ENCODE measurements at places on chromosomes 3 and 15.

GRCh38 chr15:86295511-86295910 is 215.8 kb downstream of the AGBL1 start:
- DNase-seq: no peak

GRCh38 chr15:25106209-25106608 is 151.4 kb downstream of the SNRPN start:
- no peak for DNase-seq

GRCh38 chr3:183797996-183798395 is 27.4 kb downstream of the MAP6D1 start:
- no peak for DNase-seq

DNA sequence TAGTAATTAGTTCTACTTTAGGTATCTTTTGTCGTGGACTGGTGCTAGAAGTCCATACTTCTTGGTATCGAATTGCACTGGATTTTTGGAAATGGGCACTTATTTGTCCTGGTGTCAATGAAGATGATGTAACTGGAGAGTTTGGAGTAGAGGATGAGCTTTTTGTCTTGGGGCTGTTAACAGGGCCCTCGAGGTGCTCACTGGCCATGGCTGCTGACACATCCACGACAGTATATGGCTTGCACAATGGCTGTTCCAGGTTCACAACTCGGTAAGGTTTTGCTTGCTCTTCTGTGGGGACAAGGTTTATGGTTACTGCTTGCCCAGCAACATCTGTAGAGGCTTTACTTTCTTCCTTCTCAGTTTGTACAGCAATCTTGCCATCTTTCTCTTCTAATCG is 109.4 kb upstream of the TSPAN3 start:
- DNase-seq: no peak

DNA sequence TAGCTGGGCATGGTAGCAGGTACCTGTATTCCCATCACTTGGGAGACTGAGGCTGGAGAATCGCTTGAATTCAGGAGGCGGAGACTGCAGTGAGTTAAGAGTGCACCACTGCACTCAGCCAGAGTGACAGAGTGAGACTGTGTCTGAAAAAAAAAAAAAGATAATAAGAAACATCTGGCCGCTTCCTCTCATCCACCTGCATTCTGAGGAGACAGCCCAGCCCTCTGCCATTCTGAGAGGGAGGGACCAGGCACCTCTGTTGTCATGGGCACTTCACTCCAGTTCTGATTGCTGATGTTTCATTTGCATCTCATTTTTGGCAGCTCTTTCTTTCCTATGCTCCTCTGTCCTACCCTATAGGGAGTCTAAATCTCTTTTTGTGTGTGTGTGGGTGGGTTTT is 36.4 kb upstream of the GSK3B start:
- DNase-seq: no peak

- no peak for DNase-seq
Measured at GRCh38 chr3:13338231-13338630, 81.9 kb downstream of the NUP210 start.

DNA sequence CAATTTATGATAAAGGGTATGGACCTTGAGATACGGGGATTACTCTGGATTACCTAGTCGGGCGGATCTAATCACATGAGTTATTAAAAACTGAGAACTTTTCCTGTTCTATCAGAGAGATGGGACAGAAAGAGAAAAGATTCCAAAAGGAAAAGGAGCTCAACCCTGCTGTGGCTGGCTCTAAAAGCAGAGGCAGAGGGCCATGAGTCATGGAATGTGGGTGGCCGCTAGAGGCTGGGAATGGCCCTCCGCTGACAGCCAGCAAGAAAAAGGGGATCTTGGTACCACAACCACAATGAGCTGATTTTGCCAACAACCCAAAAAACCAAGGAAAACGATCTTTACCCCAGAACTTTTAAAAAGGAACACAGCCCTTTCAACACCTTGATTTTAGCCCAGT is 210.0 kb downstream of the MAGI1 start:
- no peak for DNase-seq

DNA sequence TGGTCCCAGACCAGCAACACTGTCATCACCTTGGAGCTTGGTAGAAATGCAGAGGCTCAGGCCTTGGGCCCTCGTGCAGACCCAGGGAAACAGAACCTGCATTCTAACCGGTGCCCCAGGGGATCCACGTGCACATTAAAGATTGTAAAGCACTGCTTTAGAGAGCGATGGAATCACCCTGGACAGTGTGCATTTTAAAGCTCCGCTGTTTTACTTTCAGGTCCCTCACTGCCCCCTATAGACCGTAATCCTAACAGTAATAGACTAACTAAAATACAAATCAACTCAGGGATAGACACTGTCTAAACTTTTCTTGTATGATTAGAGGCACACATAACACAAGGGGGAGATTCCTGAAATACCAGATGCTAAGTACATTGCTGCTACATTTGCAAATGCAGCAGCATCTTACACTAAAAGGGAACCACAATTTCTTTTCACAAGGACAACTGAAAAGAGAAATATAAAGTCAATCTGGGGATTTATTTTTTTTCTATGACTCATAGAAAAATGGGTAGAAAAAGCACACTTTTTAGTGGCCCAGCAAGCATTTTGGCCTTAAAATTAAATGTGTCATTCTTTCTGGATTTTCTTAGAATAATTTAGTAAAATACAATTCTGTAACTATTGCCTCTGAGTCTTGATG is 10.5 kb upstream of the SH3GL3 start:
- no peak for DNase-seq

GRCh38 chr3:48711727-48712126 is 5.3 kb downstream of the IP6K2 start:
- no peak for DNase-seq
